ENCODE measurements at places on chromosomes 6 and 20. TPM values are rescaled to one million over a fixed set of nuclear protein-coding genes. Genes with fewer than 3 reads are reported as not detected.

DNA sequence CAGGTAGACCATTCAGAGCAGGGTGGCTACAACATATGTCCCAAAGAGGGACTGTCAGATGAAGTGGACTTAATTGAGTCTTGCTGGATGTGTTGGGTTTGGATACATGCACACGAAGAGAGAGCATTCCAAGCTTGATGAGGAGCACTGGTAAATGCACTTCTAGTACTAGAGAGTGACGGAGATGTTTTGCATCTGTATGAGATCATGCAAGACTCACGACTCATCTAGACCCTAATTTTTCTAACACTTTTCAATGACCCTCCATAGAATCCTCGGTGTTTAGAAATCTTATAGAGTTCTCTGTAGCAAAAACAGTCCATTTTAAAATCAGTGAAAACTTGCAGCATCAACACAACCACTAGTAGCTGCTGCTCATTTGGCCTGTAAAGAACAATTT is 4.8 kb upstream of the AIG1 start:
- DNase-seq = no peak

DNA sequence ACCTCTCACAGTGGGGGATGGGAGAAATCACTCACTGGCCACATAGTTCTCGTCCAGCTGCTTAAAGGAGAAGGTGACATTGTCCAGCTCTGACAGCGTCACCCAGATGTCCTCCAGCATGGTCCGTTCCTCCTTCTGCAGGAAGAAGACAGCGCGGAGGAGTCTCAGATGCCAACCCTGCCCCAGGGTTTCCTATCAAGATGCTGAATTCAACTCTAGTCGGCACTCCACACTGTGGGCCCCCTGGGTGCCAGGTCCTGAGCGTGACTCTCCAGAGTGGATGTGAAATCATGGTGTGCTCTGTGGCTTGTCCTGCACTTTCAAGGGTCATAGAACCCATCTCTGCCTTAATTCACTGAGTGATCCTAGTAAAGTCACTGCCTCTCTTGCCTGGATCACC is 193.2 kb downstream of the PREX1 start:
- DNase-seq = no peak

- DNase-seq = no peak
These were observed 56.6 kb downstream of the PCMT1 start for GRCh38 chr6:149806127-149806526.

DNA sequence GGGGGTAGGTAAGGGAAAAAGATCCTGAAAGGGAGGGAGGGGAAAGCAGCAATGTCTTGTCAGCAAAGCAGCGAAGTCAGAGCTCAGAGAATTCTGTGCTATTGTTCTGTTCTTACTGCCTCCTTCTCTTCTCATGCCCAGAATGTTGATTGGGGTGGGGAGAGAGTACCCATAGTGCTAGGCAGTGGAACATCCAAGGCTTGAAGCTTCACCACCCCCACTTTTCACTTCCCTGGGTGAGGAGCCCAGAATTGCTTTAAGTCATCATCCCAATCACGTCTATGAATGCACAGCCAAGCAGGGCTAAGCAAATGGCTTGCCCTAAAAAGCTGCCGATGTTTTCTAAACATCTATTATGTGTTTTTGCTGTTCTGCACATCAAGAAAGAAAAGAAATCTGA is 16.5 kb downstream of the REPS1 start:
- peak; percentile 33 for DNase-seq

DNA sequence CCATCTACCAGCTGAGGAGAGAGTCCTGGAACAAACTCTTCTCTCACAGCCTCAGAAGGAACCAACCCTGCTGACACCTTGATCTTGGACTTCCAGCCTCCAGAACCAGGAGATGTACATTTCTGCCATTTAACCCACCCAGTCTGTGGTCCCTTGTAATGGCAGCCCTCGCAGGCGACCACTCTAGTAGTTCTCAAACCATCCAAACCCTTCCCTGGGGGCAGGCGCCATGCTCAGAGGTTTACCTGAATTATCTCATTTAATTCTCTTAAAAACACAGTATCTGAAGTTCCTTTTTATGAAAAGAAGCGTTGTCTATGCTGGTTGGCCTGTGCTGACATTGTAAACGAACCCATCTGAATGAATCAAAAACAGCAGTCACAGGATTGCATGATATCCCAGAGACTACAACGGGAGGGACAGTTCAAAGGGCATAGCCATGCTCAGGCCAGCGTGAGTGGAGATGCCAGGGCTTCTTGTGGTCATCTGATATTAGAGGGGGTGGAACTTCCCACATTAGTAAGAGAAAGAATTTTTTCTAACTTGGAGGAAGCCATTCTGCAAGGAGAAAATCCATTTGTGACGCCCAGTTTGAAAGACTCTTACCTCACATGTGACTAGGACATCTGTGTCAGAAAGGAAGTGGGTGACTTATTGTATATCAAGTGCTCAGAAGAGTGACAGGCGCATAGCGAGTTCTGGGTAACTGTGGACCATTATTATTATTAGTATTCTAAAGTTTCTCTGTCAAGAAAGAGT is 17.2 kb upstream of the TAGAP start:
- DNase-seq = no peak

- DNase-seq = no peak
These were observed 337.5 kb upstream of the CITED2 start for GRCh38 chr6:139711804-139712585.

DNA sequence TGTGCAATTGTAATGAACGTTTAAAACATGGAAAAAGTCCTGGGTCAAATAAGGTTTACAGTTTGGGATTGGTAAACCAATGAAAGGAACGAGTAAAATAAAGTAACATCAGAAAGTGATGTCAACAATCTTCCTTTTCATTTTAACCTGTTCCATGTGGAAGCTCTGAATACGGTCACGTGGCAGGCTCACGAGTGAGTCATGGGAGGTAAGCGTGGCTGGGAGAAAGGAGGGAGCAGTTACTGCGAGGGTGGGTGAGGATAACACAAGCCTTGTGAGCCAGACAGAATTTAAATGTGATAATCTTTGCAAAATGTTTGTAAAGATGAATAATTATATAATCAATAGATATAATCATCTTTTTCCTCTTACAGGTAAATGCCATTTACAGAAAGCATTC is 171.3 kb upstream of the HDAC2 start:
- no peak for DNase-seq

GRCh38 chr6:157769776-157770426 is 53.1 kb upstream of the SNX9 start:
- no peak for DNase-seq

GRCh38 chr6:1611572-1612298 is 2.0 kb downstream of the FOXC1 start:
- no peak for DNase-seq

DNA sequence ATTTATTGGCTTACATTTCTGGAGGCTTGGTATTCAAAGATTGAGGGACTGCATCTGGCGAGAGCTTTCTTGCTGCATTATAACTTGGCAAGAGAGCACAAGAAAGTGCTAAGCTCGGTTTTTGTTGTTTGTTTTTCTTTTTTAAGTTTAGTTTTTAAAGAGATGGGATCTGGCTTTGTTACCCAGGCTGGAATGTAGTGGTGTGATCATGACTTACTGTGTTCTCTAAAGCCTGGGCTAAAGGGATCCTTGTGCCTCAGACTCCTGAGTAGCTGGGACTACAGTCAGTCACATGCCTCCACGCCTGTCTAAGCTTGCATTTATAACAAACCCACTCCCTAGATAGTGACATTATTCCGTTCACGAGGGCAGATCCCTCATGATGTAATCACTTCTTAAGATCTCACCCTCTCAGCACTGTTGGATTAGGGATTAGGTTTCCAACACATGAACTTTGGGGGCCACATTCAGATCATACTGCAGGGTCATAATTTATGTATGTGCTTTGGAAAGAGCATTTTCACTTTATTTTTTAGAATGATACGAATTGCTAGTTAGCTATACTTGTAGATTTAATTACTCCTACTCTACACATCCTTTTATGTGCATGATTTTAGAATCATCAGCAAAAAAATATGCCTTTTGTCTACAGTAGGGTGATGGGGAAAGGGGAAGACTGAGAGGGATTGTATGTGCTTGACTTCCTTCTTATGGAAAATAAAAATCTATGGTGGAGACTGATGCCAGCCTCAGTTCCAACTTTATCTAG is 167.8 kb downstream of the JARID2 start:
- DNase-seq = no peak

Gene RAD21L1
- 0.57 TPM for total RNA-seq

Measured in Caki2 (cell line).